ENCODE measurements at places on chromosomes 7 and 10.

GRCh38 chr7:29844559-29844958 is 38.3 kb downstream of the WIPF3 start:
- DNase-seq: no peak

- no peak for DNase-seq
These were observed 63.3 kb upstream of the PAPSS2 start for GRCh38 chr10:87596351-87596750.

DNA sequence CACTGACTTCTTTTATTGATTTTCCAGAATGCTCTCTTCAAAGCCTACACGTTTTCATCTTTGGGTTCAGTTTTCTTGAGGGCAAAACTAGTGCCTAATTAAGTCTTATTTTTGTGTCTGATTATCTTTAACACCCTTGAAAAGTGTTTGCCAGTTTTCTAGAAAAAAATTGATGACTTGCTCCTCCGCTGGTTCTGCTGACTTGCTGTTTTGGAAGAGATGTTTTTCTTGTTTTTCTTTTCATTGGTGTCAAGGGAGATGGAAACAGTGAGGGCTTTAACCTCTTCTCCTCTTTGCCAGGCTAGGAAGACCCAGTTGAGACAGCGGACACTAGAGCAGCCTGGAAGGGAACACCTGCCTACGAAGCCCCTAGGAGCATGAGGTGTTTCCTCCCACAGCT is 123.7 kb upstream of the EEPD1 start:
- no peak for DNase-seq

- DNase-seq: no peak
These were observed 67.5 kb upstream of the MDFIC start for GRCh38 chr7:114854369-114854768.

- no peak for DNase-seq
These were observed 18.2 kb upstream of the CDH23 start for GRCh38 chr10:71378336-71379117.

- no peak for DNase-seq
These were observed 58.7 kb downstream of the CREB3L2 start for GRCh38 chr7:137943132-137943551.

- no peak for DNase-seq
These were observed 22.2 kb downstream of the SPAG6 start for GRCh38 chr10:22367471-22367870.

GRCh38 chr10:20817646-20818045 is 79.5 kb downstream of the NEBL start:
- no peak for DNase-seq

- no peak for DNase-seq
These were observed 6.0 kb downstream of the ADCYAP1R1 start for GRCh38 chr7:31058122-31058521.

DNA sequence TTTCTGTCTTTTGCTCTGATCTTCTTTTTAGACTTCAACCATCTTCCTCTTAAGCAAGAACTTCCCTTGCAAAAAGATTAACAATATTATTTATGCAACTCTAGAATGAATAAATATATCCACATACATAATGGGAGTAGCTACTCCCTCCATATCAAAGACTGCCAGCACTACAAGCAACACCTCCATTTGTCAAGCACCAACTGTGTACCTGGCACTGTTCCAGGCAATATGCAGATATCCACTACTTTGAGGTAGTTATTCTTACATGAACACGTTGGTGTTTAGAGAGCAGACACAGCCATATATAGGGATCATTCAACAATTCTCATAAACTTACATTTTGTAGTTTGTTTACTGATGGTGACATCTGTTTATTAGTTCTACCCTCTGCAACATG is 83.6 kb upstream of the CACNB2 start:
- DNase-seq: no peak

GRCh38 chr7:149615690-149616270 is 118.2 kb upstream of the ZNF746 start:
- no peak for DNase-seq

- DNase-seq: no peak
These were observed 17.2 kb downstream of the CEP41 start for GRCh38 chr7:130423501-130424037.

GRCh38 chr7:77184463-77184862 is 15.2 kb downstream of the FGL2 start:
- DNase-seq: no peak

- no peak for DNase-seq
These were observed 250.9 kb downstream of the MAD1L1 start for GRCh38 chr7:1981878-1982230.

All from head of caudate nucleus (tissue), 42 donors.